ENCODE measurements at places on chromosomes 5 and 9.

- no peak for DNase-seq
Observed at GRCh38 chr9:81720450-81721086, 31.2 kb upstream of the TLE1 start.

DNA sequence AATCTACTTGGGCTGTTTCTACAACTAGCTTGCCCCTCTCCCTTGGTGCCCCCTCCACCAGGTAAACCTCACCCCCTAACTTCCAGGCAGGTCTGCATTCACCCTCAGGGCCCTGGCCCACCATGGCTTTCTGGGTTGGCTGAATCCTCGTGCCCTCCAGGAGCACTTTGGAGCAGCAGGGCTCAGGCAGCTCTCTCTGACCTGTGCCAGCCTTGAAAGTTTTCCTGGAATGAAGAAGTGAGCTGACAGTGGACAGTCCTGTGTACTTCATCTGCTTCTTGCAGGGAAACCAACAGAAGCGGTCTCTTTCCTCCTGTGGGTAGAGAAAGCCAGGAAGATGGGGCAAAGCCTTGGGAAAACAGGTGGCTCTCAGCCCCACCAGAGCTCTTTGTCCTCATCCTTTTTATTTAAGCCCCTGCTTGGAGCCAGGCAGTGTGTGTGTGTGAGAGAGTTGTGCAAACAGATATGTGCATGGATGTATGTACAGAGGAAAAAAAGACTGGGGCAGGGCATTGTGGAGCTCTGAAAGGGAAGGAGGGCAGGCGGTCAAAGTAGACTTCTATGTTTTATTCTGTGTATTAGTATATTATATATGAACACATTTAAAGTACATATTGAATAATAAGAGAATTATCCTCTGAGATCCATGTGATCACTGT is 62.3 kb upstream of the SPRY4 start:
- DNase-seq = no peak

DNA sequence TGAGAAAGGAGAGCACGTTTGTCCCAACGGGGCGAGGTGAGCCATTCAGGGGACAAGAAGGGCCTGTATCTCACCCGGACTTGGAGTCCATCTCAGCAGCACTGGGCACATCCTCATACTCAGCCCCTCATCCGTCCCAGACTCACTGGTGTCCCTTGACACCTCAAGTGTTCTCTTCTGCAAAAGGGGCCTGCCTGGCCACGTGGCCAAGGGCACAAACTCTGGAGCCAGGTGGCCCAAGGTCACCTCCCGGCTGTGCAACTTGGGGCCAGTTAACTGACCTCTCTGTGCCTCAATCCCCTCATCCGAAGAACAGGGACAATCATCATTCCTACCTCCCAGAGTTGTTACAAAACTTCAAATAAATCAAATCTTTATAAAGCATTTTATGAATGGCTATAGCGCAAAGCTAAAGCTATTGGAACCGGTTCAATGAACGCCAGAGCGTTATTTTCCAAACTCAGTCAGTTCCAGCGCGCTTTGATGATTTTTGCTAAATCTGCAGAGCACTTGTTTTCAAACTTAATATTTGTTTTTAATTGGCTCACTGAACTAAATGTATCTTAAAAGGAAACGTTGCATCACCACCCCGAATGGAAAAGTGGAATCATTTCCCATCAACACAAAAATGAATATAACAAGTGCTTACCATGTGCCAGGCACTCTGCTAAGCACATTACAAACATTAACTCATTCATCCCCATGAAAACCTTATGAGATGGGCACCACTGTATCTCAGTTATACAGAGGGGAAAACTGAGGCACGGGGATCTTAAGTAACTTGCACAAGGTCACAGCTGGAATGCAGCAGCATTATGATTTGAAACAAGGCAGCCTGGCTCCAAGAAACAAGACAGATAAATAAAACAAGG is 49.3 kb downstream of the DUSP1 start:
- no peak for DNase-seq

GRCh38 chr5:77590347-77590746 is 48.2 kb downstream of the OTP start:
- no peak for DNase-seq
